ENCODE measurements at places on chromosomes 3 and 15. TPM values are rescaled to one million over a fixed set of nuclear protein-coding genes. Genes with fewer than 3 reads are reported as not detected.

Gene C3orf18
- 34.1 TPM for total RNA-seq

Gene SKOR1
- total RNA-seq, result 1.1 TPM

Gene SAMMSON
- not detected for total RNA-seq

Gene UBAP1L
- total RNA-seq, result 5.1 TPM

Gene ACOX2
- 27.3 TPM for total RNA-seq

Gene TMEM43
- total RNA-seq, result 21.5 TPM

Gene POPDC2
- 214 TPM for total RNA-seq

Gene GPR62
- 0.42 TPM for total RNA-seq

Gene CTDSPL2
- total RNA-seq, result 46.6 TPM

GRCh38 chr3:139746481-139746880 lies 68.7 kb upstream of the NMNAT3 start:
- peaks cover 6% of the 10 kb centered on the region for H3K4me1 ChIP-seq
- DNase-seq, result no peak

GRCh38 chr15:31160297-31160696 lies 58.8 kb upstream of the TRPM1 start:
- no peak overlapping the region for H3K27ac ChIP-seq
- no peak for DNase-seq
- no peaks in the 10 kb centered on the region for H3K27me3 ChIP-seq
- no peaks in the 10 kb centered on the region for H3K4me1 ChIP-seq
- H3K4me3 ChIP-seq, result no peak overlapping the region

DNA sequence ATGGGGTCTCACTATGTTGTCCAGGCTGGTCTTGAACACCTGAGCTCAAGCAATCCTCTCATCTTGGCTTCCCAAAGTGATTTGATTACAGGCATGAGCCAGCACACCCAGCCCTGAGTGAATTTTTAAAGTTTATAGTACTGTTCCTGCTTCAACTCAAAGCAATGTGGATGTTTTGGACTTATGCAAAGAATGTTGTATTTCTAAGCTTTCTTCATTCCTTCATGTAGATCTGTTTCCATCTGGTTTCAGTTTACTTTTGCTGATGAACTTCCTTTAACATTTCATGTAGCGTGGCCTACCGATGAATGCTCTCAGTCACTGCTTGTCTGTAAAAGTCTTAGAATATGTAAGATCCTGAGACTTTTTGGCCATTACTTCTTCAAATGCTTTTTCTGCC lies 23.2 kb downstream of the NRG4 start:
- no peaks in the 10 kb centered on the region for H3K27me3 ChIP-seq
- no peaks in the 10 kb centered on the region for H3K36me3 ChIP-seq
- no peak for DNase-seq

GRCh38 chr15:70098461-70099166 lies 897 bp upstream of the TLE3 start:
- peak overlapping the region; percentile 88 for H3K27ac ChIP-seq
- DNase-seq, result peak; percentile 45
- H3K4me1 ChIP-seq, result peaks cover 26% of the 10 kb centered on the region
- H3K4me3 ChIP-seq, result peak overlapping the region; percentile 42

DNA sequence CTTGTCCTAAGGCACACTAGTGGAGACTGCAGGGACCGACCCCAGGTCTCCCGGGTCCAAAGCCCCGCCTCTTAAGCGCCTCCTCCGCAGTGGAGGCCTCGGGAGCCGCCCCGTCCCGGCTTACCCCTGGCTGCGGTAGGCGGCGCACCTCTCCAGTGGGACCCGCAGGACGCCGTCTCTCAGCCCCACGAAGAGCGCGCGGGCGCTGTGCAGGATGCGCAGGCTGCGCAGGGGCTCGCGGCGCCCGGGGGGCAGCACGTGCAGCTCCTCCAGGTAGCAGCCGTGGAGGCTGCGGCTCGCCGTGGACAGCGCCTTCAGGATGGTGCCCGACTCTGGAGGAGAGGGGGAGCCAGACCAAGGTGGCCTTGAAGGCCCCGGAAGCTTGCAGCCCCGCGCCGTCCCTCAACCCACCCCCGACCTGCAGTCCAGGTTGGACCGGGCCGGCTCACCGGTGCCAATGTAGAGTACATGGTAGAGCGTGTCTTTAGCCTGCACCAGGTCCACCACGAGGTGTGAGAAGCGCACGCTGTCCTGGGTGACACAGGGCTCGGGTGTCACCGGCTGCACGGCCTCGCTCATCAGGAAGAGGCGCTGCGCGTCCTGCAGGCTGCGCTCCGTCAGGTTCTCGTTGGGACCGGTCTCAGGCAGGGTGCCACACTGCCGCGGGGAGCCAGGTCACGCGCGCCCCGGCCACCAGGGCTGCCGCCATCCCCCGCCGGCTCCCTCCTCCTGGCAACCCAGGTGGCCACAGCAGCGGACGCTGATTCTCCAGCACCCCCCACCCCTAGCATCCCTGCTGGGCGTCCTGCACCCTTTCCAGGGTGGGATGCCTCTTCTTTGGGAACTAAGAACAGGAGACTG lies 105.5 kb downstream of the SEMA5B start:
- DNase-seq, result no peak
- peaks cover 46% of the 10 kb centered on the region for H3K27me3 ChIP-seq
- H3K4me3 ChIP-seq, result no peak overlapping the region
- H3K36me3 ChIP-seq, result no peaks in the 10 kb centered on the region

DNA sequence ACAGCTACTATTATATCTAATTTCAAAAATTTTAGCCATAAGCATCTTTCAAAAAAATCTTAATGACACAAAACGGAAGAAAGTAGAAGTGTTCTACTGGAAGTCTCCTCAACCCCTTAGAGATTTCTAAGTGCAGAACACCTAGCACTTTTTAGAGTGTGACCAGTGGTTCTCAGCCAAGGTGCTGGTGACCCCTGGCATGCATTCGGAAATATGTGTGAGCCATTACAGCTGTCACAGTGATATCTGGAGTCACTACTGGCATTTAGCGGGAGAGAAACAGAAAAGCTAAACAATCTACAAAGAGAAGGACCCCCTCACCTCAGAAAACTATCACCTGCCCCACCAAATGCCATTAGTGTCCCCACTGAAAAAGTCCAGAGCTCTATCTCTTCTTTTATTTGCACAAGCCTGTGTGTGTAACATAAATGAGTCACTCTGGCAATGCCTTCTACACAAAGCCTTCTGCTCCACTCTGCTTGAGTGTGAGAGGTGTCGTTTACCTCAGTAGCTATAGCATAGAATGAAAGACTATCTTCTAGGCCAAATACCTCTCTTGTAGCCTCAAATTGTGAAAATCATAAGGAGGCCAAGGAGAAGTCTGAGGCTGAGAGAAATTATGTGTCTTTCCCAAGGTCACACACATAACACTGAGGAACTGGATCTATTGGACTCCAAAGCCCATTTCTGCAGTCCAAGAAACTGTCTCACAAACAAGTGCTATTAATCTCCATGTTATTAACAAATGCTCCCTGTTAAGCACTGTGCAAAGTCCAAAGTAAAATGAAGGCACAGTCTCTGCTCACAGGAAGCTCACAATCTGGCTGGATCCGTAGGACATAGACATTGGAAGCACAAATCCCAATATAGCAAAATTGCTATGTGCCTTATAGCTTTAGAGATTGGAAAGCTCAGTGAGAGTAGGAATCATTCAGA lies 28.5 kb upstream of the KCNMB2 start:
- DNase-seq, result no peak
- H3K4me3 ChIP-seq, result no peak overlapping the region
- H3K27me3 ChIP-seq, result no peaks in the 10 kb centered on the region
- no peak overlapping the region for H3K27ac ChIP-seq
- H3K36me3 ChIP-seq, result no peaks in the 10 kb centered on the region
- no peaks in the 10 kb centered on the region for H3K4me1 ChIP-seq

DNA sequence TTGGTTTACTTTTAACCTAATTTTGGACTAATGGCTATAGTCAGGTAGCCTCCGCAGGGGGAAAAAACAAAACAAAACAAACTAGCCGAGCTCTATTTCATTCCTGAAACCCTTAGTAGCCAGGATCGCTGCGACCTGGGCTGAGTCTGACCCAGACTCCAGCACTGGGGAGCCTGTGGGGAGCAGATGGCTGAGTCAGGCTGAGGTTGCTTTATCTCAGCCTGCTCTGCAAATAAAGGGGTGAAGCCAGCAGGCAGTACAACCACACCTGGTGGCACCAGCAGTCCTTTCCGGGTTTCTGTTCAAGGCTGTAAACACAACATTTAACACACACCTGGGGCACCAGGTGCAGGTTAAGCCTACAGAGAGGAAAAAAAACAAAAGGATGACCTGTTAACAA lies 27.3 kb downstream of the ABHD2 start:
- H3K4me3 ChIP-seq, result no peak overlapping the region
- no peaks in the 10 kb centered on the region for H3K36me3 ChIP-seq
- peaks cover 90% of the 10 kb centered on the region for H3K4me1 ChIP-seq
- H3K27ac ChIP-seq, result peak overlapping the region; percentile 75
- no peaks in the 10 kb centered on the region for H3K27me3 ChIP-seq

DNA sequence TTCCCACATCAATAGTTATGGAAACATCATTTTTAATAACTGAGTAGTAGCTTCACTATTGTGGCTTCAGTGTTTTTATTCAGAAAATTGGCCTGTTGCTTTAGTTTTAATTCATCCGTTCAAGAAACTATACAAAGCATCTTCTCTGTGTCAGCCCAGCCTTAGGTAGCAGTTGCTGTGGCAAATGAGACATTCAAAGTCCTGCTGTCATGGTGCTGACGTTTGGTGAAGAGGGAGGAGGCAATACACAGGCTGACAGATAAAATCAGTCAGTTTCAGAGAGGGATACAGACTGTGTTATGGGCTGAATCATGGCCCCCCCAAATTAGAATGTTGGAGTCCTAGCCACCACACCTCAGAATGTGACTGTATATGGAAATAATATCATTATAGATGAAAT lies 56.5 kb downstream of the SLC7A14 start:
- no peak overlapping the region for H3K4me3 ChIP-seq
- H3K27me3 ChIP-seq, result no peaks in the 10 kb centered on the region
- no peaks in the 10 kb centered on the region for H3K36me3 ChIP-seq
- H3K27ac ChIP-seq, result no peak overlapping the region
- no peaks in the 10 kb centered on the region for H3K4me1 ChIP-seq

GRCh38 chr15:52301265-52301847 lies 5.8 kb upstream of the MYO5C start:
- DNase-seq, result no peak
- H3K27ac ChIP-seq, result no peak overlapping the region
- H3K4me1 ChIP-seq, result no peaks in the 10 kb centered on the region

DNA sequence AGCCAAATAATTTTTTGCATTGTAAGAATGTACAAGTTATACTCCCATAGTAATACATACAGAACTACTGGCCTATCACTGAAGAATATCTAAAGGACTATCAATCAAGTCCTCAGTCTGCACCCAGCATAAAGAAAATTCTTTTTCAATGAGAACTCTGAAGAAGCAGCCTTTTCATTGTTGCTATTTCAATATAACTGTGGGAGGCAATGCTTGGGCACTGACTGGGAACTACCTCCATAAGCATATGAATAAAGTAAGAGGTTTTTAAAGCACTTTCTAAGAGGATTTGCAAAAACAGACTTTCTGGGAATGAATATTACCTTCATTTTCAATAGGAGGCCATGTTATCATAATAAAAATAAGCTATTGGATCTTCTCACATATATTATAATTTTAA lies 24.6 kb upstream of the NECTIN3 start:
- peaks cover 2% of the 10 kb centered on the region for H3K4me1 ChIP-seq
- H3K36me3 ChIP-seq, result no peaks in the 10 kb centered on the region
- no peak for DNase-seq
